ENCODE measurements at places on chromosomes 5 and 9.

GRCh38 chr5:134964359-134965270, 3.1 kb upstream of the CATSPER3 start:
- DNase-seq: no peak

GRCh38 chr9:93059011-93059714, 662 bp downstream of the SUSD3 start:
- DNase-seq: no peak

- DNase-seq: no peak
Observed at GRCh38 chr5:158922816-158923215, 176.9 kb downstream of the EBF1 start.

- DNase-seq: no peak
Observed at GRCh38 chr5:146111409-146111808, 6.0 kb upstream of the PLAC8L1 start.

GRCh38 chr9:127167560-127168326, 45.3 kb upstream of the ANGPTL2 start:
- DNase-seq: no peak

DNA sequence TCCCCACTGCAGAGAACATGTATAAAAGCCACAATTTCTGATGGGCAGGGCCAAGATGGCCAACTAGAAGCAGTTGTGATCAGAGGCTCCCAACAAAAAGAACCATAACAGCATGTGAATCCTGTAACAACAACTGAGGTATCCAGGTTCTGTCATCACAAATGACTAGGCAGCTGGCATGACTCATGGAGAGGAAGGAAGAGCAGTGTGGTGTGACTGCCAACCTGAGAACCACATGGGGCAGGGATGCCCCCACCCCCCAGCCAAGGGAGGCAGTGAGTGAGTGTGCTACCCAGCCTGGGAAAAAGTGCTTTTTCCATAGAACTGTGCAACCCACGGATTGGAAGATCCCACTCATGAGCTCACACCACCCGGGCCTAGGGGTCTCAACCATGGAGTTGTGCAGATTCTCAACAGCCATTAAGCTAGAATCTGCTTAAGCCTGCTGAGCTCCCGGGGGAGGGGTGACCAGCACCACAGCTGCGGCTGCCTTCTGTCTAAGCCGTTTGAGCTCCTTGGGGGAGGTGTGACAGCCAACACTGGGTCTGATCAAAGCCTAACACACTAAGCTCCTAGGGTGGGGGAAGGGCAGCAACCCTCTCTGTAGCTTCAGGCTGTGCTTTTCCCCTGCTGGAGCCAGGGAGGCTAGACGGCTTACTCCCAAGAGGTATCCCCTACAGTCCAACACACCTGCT, 80.1 kb upstream of the DMAC1 start:
- DNase-seq: no peak

DNA sequence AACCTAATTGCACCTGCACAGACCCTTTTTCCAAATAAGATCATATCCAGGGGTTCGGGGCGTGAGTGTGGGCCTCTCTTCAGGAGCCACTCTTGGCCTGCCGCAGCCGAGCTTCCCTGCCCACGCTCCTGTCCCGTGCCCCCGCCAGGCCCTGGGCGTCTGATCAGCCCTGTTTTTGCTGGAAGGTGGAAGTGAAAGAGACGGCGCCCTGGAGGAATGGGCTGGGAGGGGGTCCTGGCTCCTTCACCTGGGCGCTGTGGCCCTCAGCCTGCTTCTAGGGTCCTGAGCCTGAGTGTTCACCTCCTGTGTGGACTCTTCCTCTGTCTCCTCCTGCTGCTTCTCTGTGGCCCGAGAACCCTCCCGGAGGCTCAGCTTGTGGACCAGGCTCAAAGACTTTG, 11.2 kb upstream of the COL5A1 start:
- no peak for DNase-seq

DNA sequence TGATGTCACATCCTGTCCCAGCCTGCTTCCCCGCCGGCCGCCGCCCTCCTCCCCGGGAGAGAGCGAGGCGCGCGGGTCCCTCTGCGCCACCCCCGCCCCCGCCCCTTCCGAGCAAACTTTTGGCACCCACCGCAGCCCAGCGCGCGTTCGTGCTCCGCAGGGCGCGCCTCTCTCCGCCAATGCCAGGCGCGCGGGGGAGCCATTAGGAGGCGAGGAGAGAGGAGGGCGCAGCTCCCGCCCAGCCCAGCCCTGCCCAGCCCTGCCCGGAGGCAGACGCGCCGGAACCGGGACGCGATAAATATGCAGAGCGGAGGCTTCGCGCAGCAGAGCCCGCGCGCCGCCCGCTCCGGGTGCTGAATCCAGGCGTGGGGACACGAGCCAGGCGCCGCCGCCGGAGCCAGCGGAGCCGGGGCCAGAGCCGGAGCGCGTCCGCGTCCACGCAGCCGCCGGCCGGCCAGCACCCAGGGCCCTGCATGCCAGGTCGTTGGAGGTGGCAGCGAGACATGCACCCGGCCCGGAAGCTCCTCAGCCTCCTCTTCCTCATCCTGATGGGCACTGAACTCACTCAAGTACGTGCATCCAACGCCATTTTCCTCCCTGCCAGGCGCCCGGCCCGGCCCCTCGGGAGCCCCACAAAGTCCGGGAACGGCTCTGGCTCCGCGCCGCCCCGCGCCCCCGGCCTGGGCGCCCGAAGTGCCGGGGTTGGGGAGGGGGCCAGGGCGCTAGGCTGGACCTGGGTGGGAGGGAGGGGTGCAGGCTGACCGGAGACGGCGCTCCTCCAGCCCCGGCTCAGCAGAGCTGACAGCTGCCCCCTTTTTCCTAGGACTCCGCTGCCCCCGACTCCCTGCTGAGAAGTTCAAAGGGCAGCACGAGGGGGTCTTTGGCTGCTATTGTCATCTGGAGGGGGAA, 12.0 kb upstream of the OLFM1 start:
- DNase-seq: no peak

DNA sequence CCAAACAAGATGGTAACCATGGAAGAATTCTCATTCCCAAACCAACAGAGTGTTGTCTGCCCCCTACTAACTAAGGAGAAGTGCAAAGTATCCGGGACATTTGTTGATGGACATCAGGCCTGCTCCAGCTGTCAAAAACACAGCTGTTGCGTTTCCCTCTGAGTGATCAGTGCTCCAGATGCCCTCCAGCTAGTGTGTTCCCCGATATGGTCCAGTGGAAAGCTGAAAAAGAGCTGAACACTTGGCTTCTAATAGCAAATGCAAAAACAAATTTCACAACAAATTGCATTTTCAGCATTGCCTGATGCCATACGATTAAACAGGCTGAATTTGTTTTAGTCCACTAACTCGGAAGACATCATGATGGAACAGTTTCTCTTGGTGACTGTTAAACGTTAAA, 1398.7 kb downstream of the PTPRD start:
- DNase-seq: no peak
